T-helper 17 cell (primary cell): ENCODE measurements at places on chromosomes 2 and 18.

DNA sequence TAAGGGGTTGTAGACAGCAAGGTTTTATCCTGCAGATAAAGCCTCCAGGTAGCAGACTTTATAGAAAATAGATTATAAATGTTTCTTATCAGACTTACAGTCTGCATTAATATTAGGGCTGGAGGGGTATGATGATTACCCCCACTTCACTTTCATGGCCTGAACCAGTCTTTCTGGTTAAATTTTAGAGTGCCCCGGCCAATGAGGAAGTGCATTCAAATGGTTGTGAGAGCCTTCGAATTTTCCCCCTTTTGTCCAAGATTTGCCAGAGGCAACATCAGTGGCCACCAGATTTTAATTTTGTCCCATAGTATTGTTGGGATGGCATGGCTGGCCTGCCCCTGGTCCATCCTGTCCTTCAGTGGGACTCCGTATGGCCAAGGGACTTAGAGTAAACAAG, 31.6 kb downstream of the COMMD1 start:
- DNase-seq, result no peak

DNA sequence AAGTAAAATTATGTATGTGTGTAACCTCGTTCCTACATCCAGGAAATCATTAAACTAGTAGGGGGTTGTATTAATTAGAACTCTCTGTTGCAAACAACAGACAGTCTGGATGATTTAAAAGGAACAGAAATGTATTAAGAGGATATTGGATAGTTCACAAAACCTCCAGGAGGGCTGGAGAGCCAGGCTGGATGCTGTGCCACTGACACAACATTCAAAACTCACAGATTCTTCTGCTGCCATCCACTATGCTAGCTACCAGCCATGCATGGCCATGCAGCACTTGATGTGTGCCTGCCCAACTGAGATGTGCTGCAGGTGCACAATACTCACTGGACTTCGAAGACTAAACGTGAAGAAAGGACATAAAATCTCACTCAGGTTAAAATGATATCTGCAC, 48.2 kb upstream of the SH3RF3 start:
- no peak for DNase-seq

GRCh38 chr2:142741764-142742269, 135.6 kb upstream of the KYNU start:
- no peak for DNase-seq

- no peak for DNase-seq
Measured at GRCh38 chr2:104337869-104338268, 516.0 kb upstream of the POU3F3 start.

DNA sequence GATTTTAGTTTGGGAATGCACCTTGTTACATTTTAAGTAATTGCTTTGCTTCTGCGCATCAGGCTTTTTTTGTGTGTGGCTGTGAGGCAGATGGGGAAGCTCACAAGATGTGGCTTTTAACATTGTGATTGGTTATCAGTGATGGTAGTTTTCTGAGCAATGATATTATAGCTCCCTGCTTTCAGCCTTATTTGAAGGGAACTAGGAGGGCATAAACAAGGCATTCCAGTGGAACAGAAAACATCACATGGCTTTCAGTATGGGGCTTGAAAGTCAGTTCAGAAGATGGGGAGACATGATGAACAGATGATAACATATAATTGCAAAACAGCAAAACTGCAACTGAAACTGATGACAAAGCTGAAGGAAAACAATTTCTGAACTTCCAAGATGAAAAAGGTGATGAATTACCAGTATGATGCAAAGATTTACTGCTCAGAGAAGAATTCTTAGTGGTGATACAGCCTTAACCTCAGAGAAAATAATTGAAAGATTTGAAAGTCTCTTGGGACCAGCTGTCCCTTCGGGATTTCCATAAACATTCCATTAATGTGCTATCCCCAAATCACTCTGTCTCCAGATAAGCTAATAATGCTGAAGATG, 439.7 kb downstream of the RND3 start:
- DNase-seq, result no peak

DNA sequence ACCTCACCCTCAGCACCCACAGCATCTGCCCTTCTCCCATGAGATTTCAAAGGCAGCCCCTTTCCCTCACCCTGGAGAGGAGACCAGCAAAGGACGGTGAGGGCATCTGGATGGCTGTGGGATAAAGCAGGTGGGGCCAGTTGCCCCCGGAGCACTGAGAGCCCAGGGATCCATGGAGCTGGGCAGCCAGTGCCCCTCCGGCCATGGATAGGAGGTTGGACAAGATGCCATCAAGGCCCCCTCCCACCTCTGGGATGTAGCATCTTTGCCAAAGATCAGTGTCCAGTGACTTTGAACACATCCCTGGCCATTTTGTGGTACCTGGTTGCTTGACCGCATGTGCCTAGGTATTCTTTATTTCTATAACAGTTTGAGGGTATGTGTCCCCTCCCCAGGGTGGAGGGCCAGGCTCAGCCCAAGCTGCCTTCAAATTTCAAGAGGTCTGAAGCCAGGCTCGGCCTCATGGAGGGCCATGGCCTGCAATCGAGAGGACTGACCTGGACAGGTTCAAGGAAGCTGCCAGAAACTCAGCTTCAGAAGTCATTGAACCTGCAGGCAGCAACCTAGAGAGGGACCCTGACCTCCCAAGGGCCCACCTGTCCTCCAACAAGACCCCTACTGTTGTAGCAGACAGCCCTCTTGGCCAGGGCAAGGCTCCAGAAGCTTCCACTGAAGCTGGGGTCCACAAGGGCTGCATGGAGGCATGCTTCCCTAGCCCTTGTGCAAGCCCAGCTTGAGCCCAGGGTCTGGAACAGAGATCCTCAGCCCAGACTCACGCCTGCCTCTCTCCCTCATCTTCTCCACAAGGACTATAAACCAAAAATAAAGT, 55.5 kb upstream of the BIN1 start:
- no peak for DNase-seq

GRCh38 chr2:11466307-11467128, 557 bp upstream of the E2F6 start:
- DNase-seq, result no peak

- no peak for DNase-seq
Measured at GRCh38 chr2:164554487-164554886, 66.8 kb downstream of the GRB14 start.

DNA sequence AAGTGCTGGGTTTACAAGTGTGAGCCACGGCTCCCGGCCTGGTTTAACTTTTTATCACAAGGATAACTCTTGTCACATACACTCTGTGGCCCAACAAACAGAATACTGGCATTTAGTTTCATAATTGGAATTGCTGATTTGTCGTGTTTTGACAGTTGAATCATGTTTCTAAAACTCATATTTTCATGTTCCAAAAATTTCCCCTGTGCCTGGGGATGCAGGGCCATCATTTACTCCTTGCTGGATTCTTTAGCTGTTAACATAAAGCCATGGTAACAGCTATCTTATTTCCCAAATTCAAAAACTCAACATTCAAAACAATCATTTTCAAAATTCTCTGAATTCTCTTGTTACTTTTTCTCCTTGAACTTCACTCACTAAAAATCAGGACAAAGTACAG, 16.5 kb upstream of the ATG16L1 start:
- no peak for DNase-seq

DNA sequence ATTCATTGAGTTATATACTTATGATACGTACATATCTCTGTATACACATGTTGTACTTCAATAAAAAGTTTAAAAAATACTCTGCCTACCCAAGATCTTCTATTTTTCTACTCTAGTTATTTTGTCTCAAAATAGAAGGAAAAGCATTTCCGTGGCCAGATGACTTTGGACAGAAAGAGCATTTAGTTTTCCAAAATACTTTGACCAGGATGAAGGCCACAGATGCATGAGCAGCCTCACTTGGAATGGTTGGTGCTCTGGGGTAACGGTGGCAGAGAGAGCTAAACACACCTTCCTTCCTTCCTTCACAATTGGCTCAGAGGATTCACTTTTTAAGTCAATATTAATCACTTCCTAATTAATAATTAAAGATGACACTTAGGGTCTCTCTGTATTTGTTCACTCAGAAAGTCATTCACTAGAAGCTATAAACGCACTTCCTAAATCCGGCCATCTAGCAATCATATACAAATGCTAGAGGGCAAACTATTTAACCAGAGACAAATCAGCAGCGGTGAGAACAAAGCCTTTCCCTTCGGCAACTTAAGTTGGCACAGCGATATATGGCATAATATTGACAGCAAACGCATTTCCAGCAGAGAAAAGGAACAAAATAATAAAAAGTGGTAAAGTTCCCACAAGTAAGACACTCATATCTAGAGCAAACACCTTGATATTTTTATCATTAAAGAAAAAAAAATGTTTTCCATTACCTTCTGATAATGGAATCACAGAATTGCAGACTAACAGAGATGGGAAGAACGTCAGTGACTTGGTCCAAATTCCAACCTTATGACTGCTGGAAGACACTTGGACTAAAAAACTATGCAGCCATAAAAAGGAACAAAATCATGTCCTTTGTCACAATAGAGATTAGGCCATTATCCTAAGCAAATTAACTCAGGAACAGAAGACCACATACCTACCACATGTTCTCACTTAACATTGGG, 55.9 kb upstream of the NARS1 start:
- DNase-seq, result no peak

GRCh38 chr2:105843476-105844374, 99.0 kb downstream of the NCK2 start:
- DNase-seq, result no peak

GRCh38 chr2:160590664-160591063, 97.1 kb upstream of the RBMS1 start:
- DNase-seq, result no peak

DNA sequence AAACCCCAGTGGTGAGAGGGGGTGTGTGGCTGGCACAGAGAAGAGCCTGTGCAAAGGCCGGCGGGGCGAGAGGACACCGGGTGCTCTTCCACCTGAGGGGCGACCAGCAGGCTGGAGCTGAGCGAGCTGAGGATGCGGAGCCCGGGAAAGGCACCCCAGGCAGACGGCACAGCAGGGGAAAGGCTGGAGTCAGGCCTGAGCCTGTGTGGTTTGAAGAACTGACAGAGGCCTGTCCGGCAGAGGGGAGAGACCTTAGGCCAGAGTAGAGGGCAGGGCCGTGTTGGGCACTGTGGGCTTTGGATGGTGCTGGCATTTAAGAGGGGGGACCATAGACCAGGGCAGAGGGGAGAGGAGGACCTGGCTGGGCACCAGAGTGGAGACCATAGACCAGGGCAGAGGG, 149.8 kb downstream of the RTP5 start:
- no peak for DNase-seq

GRCh38 chr2:157291018-157291417, 33.5 kb downstream of the GALNT5 start:
- no peak for DNase-seq

- no peak for DNase-seq
Measured at GRCh38 chr2:211070547-211070946, 514.1 kb downstream of the CPS1 start.

DNA sequence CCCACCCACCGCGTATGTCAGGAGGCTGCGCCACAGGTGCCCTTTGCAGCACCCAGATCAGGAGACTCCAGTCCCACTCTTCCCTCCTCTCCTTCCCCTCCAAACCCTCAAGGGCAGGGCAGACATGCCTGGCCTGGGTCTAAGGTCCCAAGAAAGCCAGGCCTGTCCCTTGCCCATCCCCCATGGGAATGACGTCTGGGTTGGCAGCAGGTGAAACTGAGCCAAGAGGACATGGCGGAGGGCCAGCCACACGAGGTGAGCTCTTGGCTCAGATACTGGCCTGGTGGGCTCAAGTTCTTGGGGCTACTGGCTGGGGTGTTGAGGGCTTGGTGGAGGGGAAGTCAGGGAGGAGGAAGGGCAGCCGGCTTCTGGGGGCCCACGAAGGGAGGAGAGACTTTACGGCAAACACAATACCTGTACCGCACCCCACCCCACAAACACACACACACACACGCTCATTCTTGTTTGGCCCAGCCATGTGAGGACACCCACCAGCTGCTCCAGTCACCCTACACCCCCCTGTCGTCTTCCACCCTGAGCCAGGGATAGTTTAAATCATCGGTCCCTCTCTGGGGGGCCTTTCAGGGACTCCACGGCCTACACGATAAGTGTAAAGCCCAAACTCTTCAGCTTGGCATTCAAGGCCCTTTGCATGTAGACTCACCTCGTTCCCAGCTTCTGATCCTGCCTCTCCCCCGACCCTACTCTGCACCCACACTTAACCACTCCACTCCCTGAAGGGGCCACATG, 24.1 kb upstream of the TNS1 start:
- no peak for DNase-seq

- no peak for DNase-seq
Measured at GRCh38 chr2:146041274-146041910, 1521.5 kb upstream of the ZEB2 start.

- no peak for DNase-seq
Measured at GRCh38 chr2:162435676-162436075, 91.7 kb downstream of the GCA start.

GRCh38 chr2:183089192-183089851, 10.8 kb downstream of the DUSP19 start:
- no peak for DNase-seq

GRCh38 chr2:120691410-120691809, 44.3 kb upstream of the GLI2 start:
- DNase-seq, result no peak

DNA sequence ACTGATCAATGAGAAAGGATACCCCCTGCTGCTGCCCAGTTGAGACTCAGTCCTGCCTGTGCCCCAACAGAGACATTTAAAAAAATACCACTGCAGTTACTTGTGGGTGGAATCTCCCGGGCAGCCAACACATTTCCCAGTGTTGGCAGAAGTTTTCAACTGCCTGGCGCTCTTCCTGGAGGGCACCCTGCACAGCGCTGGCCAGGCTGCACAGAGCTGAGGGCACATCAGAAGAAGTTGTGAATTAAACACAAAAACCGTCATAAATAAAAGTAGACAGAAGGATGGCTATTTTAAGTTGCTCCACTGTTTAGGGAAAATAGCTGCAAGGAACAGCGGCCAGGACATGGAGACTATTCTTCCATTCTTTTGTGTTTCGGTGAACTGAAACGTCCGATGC, 110.2 kb upstream of the THOC1 start:
- DNase-seq, result no peak

- no peak for DNase-seq
Measured at GRCh38 chr18:10127729-10128128, 213.9 kb downstream of the VAPA start.

DNA sequence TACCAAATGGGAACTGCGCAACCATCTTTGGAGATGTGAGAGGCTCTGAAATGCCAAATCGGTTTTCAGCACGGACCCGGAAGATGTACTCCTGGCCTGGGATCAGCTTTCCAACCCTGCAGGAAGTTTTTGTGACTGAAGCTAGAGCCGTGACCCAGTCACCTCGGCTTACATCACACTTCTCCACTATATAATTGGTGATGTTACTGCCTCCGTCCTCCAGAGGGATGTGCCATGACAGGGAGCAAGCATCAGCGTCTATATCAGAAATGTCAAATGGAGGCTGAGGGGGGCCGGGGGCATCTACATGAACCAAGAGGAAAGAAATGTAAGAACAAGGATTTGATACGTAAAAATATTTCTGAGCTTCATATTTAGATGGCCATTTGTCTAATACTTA, 104.4 kb downstream of the PLEKHA3 start:
- no peak for DNase-seq

DNA sequence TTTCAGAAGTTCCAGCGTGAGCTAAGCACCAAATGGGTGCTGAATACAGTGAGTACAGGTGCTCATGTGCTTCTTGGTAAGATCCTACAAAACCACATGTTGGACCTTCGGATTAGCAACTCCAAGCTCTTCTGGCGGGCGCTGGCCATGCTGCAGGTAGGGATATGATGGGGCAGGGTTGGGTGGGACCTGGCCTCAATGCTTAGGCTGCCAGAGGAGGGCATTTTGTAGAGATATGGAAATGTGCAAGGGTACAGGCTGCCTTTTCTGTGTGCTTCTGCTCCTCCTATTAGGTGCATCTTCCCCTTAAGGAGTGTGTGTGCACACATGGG, 22.1 kb downstream of the GCKR start:
- DNase-seq, result no peak
